ENCODE measurements at places on chromosomes 2 and 18. TPM values are rescaled to one million over a fixed set of nuclear protein-coding genes. Genes with fewer than 3 reads are reported as not detected.

GRCh38 chr2:159179096-159179495 lies 107.4 kb downstream of the WDSUB1 start:
- DNase-seq = no peak

GRCh38 chr2:96502891-96503636 lies 2.1 kb downstream of the NEURL3 start:
- no peak for DNase-seq

- DNase-seq = no peak
These were observed 3.8 kb upstream of the CDH20 start for GRCh38 chr18:61329398-61329797.

GRCh38 chr2:72330652-72331051 lies 183.0 kb upstream of the CYP26B1 start:
- no peak for DNase-seq

GRCh38 chr2:118846442-118846952 lies 951 bp downstream of the EN1 start:
- no peak for DNase-seq

ZNF396 gene
- 8.1 TPM for polyA plus RNA-seq

GRCh38 chr2:234491897-234492296 lies 5.0 kb downstream of the ARL4C start:
- DNase-seq = no peak

DNA sequence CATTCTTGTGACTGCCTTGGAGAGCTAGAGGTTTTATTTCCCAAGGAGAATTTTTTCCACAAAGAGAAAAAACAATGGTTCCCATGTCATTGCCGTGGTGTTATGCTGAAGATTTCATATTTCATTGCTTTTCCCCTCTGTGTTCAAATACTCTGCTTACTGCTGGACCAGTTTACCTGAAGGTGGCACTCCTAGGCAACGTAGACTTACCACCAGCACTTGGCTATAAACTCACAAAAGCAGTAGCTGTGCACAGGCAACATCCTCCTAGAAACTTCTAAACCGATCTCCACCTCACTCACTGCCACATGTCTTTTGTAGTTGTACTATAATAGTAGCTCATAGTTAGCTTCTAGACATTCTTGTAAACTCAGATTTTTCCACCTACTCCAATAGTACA lies 1319.7 kb upstream of the CRIM1 start:
- no peak for DNase-seq

MATN3 gene
- 3.3 TPM for polyA plus RNA-seq

ZDBF2 gene
- polyA plus RNA-seq = 10.7 TPM

HNRNPA3 gene
- 535 TPM for polyA plus RNA-seq

ARPC2 gene
- polyA plus RNA-seq = 260 TPM

IFT172 gene
- 41.1 TPM for polyA plus RNA-seq

- DNase-seq = no peak
These were observed 99.4 kb downstream of the NEB start for GRCh38 chr2:151634736-151635467.
